ENCODE measurements at places on chromosomes 13 and 19.

GRCh38 chr19:40561947-40562346, 14.7 kb upstream of the SHKBP1 start:
- no peak for DNase-seq

DNA sequence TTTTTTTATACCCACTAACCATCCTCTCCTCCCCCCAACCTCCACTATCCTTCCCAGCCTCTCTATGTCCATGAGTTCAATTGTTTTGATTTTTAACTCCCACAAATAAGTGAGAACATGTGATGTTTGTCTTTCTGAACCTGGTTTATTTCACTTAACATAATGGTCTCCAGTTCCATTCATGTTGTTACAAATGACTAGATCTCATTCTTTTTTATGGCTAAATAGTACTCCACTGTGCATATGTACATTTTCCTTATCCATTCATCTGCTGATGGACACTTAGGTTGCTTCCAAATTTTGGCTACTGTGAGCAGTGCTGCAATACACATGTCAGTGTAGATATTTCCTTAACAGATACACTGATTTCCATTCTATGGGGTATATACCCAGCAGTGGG, 24.9 kb upstream of the ACP7 start:
- no peak for DNase-seq

- DNase-seq, result no peak
Observed at GRCh38 chr13:47170971-47171370, 274.1 kb upstream of the HTR2A start.

GRCh38 chr19:35240327-35240726, 8.5 kb upstream of the LSR start:
- no peak for DNase-seq

- DNase-seq, result no peak
Observed at GRCh38 chr13:24925318-24926231, 161.6 kb downstream of the RNF17 start.

DNA sequence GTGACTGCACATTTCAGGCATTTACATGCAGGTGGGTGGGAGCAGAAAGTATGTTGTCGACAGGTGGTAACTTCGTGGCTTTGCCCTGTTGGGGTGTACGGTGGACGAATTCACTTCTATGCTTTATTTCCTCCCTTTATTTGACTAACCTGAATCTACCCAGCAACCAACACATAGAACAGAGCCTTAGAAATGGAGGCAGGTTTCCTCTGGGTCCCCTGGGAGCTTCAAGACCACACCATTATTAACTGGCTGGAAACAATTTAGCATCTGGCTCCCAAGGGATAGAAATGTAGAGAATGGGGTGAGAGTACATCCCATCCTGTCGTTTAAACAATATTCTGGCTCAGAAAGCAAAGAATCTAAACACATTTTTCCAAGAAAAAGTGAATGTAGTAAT, 244.4 kb downstream of the DLEU7 start:
- no peak for DNase-seq

DNA sequence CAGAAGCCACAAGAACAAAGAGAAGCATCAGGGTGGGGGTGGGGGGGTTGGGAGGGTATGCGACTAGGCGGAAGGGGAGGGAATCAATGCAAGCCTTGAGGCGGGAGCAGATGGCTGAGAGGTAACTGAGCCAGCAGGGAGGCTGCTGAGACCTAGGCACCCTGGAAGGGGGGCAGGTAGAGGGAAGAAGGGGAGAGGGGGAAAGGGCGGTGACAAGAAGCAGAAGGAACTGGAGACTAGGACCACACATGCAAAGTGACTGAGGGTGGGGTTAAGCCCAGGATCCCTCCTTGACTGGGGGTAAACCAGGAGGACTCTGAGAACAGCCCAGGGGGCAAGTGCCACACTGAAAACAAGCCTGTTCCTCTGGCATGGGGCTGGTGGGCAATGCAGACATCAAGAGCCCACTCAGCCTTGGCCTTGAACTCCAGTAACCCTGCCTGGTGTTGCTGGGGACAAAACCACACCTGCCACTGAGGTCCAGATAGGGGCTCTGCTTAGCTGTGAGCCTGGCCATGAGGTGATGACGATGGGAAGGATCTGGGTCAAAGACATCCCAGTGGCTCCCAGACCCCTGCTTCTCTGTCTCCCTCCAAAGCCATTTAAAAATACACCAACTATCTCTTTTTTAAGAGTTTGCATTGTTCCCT, 20.3 kb downstream of the OPA3 start:
- DNase-seq, result no peak

GRCh38 chr19:30674656-30675055, 302.5 kb downstream of the ZNF536 start:
- no peak for DNase-seq
